ENCODE measurements at places on chromosomes 1 and 21.
A peak's percentile ranks its signal among the peaks of the same experiment; 100 is the strongest.

DNA sequence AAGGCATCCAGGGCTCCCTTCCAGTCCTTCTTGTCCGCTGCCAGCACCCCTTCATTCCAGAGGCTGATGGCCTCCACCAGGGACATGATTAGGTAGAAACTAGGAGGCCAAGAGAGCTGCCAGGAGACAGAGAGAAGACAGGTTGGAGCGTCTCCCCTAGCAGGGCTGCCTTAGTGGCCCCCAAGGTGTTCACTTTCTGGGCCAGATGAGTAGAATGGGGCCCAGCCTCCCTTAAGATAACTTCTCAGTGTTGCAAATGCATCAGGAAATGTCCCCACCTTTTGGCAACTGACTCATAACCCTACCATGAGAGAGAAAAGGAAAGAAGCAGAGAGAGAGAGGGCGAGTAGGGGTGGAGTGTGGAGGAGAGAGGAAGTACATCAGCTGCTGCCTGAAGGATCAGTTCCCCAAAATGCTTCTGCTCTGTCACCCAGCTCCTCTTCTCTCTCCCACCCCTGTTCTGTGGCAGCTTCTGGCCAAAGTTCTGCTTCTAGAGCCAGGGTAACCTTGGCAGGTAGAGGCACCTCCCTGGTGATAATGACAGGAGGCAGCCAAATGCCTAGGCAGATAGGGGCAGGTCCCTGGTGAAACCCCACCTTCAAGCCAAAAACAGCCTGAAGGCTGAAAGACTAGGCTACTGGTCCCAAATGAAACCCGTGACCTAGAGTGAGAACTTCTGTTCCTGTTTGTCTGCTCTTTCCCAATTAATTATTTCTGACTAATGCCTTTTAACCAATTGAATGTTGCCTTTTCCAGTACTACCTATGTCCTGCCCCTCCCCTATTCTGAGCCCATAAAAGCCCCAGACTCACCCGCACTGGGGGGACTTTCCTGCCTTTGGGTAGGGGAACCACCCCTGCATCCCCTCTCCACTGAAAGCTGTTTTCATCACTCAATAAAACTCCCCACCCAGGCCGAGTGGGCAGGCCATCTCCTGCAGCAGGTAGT is at the start of gene NCF2:
TSS of gene NCF2 (minus strand) at position 216 of the 948 bp plus-strand sequence. CDS start at position 86, 130 bp downstream.
- peak; percentile 71 for DNase-seq

GRCh38 chr1:177925006-177925405 is 44.9 kb downstream of the SEC16B start:
- no peak for DNase-seq

DNA sequence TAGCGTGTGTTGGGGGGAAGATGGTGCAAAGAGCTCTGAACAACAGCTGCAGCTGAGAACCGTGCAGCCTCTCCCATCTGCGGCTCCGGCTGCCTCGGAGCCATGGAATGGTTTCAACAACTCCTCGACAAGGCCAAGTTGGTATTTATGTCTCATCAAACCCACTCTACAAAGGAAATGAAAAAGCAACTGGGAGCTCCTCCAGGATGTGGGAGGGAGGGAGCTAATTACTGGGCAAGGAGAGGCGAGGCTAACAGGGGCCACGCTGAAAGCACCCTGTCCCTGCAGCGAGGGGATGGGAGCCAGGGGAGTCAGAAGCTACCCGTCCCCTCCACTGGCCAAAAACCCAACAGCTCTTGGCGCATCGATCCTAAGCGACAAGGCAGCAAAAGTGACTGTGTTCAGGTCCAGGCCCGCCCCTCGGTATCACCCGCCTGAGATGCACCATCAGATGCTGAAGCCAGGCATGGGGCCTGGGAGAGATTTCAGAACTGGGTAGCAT is 63.1 kb downstream of the ACOT7 start:
- no peak for DNase-seq

DNA sequence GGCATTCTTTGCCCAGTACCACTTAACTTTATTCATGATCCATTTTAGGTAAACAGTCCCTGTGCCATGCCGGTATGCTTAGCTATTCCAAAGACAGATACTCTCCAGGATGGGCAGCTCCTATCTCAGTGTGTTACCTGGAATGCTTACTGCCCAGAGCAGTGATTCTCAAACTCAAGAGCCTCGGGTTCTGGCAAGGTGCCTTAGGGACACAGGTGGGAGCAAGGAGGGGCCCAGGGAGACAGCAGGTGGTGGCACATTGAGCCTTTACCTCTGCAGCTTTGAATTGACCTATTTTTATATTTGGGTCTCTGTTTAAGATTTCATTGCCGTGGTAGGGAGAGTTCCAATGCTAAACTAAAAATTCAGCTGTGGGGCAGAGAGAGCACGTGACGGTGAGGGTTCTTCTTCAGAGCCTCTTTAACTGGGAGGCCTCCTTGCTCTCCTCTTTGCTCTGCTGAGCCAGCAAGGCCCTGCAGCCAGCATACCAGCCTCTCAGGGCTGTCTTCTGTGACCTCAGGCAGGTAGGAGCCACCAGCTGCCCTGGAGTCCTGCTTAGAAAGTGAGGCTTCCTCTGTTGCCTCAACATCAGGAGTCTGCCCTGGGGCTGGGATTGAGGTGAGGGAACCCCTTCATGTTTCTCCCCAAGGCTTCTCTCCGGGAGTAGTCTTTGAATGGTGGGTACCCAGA is 20.2 kb downstream of the PHGDH start:
- DNase-seq: no peak

DNA sequence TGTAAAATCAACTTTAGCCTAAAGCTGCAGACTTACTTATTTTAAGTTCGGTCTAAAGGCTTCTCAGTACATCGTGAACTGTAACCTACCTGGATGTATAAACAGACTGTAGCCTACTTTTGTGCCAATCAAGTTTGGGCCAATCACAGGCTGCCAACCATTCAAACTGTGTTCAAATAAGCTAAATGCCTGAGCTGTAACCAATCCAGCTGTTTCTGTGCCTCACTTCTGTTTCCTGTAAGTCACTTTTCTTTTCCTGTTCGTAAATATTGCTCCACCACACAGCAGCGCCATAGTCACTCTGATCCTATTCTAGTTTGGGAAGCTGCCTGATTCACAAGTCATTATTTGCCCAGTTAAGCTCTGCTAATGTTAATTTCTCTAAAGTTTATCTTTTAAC is 37.5 kb upstream of the SLAMF9 start:
- DNase-seq: no peak

- DNase-seq: no peak
These were observed 391 bp downstream of the AGT start for GRCh38 chr1:230713547-230713914.

- DNase-seq: no peak
These were observed 185.2 kb upstream of the TMEM51 start for GRCh38 chr1:14968251-14968851.

- peak; percentile 51 for DNase-seq
These were observed at the start of gene FAAH for GRCh38 chr1:46394108-46394871. TSS of gene FAAH (plus strand) at chr1:46394317. CDS start at chr1:46394349, 32 bp downstream.

DNA sequence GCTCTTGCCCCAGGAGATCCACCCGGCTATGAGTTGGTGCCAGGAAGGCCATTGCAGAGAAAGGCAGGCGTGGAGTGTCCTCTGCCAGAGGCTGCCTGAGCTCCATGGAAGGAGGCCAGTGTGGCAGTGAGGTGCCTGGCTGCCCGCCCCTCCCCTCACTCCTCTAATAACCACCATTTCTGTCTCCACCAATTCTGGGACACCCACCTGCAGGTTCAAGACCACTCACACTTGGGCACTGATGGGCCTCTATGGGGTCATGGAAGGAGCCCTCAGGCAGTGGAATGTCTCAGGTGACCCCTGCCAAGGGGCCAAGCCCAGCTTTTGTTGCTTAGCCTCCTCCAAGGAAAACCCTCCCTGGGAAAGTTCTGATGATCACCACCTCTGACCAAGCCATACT is 731.6 kb downstream of the MATN1 start:
- DNase-seq: no peak

DNA sequence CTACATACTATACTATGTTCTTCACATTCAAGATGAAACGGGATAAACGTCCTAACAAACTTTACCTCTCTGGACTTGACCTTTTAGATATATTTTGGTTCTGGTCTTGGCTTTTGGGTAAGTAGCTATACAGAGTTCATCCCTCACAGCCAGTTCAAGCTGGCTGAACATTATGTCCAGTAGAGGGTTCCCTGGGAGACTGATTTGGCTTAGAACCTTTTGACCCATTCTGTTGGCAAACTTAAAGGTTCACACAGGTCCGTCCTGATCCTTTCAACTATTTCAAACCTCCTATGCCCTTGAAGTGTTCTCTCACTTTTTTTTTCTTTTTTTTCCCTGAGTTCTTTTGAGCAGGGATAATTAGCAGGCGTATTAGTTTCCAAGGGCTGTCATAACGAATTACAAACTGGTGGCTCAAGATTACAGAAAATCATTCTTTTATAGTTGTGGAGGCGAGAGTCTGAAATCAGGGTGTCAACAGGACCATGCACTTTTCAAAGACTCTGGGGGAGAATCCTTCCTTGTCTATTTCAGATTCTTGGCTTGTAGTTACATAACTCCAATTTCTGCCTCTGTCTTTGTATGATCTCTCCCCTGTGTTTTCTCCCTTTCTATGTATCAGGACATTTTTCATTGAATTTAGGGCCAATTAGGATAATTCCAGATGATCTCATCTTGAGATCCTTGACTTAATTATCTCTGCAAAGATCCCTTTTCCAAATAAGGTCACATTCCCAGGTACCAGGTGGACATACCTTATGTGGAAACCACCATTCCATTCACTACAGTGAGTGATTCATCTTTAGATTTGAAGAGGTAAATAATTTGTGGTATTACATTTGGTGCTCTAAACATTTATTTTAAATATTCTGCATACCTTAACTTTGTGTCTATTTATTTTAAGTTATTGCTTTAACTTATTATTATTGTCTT is 257.4 kb upstream of the USP25 start:
- DNase-seq: no peak

GRCh38 chr1:173406783-173407230 is 70.3 kb upstream of the PRDX6 start:
- no peak for DNase-seq

DNA sequence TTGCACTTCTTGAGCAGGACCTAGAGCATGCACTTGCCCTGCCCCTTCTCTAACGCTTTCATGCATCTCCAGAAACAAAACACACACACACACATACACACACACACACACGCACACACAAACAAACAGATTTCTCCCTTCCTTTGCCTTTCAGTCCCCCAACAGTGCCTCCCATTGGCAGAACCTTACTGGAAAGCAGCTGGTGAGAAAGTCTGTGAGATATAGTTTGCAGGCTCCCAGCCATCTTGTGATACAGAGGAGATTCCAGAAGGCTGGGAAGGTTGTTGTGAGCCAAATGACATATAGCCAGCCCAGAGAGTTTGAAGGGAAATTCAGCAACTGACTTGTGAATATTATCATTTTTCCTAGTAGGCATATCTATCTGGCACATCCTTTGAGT is 35.9 kb upstream of the ZRANB2 start:
- no peak for DNase-seq

GRCh38 chr1:36542962-36543515 is 60.3 kb upstream of the CSF3R start:
- DNase-seq: no peak

- no peak for DNase-seq
These were observed 34.1 kb downstream of the RC3H1 start for GRCh38 chr1:173988068-173988467.

DNA sequence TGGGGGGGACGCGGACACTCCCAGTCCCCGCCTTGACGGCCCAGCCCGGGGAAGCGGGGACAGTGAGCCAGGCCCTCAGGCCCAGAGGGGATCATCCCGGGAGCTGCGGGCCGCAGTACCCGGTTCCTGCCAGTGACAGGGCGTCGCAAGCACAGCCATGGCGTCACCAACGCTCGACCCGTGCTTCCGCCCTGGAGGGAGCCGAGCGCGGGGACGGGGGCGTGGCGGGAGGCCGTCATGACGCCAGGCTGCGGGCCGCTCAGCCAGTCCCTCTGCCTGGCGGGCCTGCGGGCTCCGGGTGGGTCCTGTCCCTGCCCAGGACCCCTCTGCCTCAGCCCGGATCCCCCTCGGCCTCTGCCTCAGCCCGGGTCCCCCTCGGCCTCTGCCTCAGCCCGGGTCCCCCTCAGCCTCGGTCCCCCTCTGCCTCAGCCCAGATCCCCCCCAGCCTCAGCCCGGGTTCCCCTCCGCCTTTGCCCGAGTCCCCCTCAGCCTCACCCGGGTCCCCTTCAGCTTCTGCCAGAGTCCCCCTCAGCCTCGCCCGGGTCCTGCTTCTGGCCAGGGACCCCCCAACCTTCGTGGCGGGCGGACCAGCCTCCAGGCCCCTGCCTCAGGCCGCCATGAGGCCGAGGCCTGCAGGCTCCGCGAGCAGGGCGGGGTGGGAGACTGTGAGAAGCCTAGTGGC is 2.3 kb upstream of the SLC2A5 start:
- DNase-seq: no peak

- DNase-seq: no peak
These were observed 633.3 kb upstream of the CAMK1G start for GRCh38 chr1:208950206-208950605.

DNA sequence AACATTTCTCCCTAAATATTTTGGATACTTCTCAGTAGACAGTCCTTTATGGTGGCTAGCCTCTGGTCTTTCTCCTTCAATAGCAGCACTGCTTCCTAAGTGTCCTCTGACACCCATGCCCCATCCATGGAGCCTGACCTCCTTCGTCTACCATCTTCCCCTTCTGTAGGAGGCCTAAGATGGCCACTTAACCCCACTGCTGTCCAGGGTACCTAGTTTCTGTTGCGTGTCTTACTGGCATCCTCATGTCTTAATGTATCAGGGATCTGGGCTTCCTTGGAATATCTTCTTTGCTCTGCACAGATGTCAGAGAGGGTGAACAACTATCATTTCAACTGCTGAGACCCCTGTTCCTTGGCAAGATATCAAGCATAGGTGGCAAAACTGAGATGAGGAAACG is 5.4 kb upstream of the KIRREL1 start:
- no peak for DNase-seq

- DNase-seq: no peak
These were observed 25.4 kb downstream of the MX2 start for GRCh38 chr21:41387042-41387819.

GRCh38 chr1:101215363-101216011 is 21.3 kb upstream of the S1PR1 start:
- no peak for DNase-seq

- DNase-seq: peak; percentile 28
These were observed 6.8 kb upstream of the IL24 start for GRCh38 chr1:206890125-206891060.

DNA sequence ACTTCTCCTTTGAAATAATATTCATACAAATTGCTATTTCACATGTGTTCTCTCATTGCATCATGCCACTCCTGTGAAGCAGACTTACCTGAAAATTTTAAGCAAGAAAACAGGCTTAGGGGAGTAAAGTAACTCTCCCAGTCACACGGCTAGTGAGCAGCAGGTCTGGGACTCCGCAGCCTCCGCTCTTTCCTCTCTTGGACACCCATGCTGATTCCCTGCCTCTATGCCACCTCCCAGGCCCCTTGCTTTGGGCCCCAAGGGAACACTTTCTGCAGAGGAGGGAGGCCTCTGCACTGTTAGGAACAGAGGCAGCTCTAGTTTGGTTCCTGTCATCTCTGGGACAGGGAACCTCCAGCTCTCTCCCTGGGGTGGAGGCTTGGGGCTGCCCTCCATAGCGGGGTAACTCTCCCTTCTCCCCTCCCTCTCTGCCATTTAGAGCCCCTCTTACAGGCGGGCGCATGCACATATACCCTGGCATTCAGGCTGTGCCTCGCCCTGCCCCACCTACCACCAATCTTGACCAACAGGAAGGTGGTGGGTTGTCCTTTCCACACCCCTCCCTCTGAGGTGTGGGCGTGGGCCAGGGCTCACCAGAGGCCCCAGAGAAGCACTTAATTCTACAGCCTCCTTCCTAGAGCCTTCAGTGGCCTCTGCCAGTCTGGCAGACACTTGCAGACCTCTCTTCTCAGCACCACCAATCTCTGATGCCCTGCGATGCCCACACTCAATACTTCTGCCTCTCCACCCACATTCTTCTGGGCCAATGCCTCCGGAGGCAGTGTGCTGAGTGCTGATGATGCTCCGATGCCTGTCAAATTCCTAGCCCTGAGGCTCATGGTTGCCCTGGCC is at the start of gene RXFP4:
TSS of gene RXFP4 (plus strand) at position 646 of the 852 bp plus-strand sequence. CDS start at position 718, 72 bp downstream.
- DNase-seq: peak; percentile 33
